Motor neuron (in vitro differentiated cells): ENCODE measurements at places on chromosomes 11 and 22. TPM values are rescaled to one million over a fixed set of nuclear protein-coding genes. Genes with fewer than 3 reads are reported as not detected.
A peak's percentile ranks its signal among the peaks of the same experiment; 100 is the strongest.

The OR8G5 gene
- 0.28 and 0.58 TPM in 2 replicates for total RNA-seq

- ATAC-seq: no peak
Observed at GRCh38 chr11:75810637-75811390, 4.2 kb upstream of the UVRAG start.

The LRRC56 gene
- total RNA-seq: 7.2 and 7.6 TPM in 2 replicates

- ATAC-seq: no peak
Observed at GRCh38 chr11:130737041-130737830, 179.0 kb downstream of the SNX19 start.

GRCh38 chr11:44804449-44805437, 78.0 kb downstream of the TSPAN18 start:
- ATAC-seq: peak; percentile 67

DNA sequence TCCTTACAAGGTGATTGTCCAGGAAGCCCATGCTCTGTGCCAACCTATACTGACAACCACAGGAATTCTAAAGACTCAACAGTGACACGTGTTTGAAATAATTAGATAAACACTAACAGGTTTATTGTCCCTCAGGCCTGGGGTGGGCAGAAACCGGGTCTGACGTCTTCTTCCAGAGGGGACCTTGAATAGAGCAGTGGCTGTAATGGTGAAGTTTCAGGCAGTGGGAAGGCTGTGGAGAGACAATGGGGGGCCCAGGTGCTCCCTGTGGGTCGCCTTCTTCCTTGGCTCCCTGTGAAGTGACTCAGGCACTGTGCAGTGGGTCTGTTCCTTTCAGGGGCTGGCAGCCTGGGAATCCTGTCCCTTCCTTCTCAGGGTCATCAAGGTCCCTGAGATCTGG, 54.6 kb downstream of the OTOG start:
- ATAC-seq: no peak
